Stimulated activated CD8-positive, alpha-beta memory T cell treated with anti-CD3 and anti-CD28 coated beads, Interleukin-2, amount 100 ng/mL, for 48 hours (primary cell): ENCODE measurements at places on chromosomes 7 and 10.

DNA sequence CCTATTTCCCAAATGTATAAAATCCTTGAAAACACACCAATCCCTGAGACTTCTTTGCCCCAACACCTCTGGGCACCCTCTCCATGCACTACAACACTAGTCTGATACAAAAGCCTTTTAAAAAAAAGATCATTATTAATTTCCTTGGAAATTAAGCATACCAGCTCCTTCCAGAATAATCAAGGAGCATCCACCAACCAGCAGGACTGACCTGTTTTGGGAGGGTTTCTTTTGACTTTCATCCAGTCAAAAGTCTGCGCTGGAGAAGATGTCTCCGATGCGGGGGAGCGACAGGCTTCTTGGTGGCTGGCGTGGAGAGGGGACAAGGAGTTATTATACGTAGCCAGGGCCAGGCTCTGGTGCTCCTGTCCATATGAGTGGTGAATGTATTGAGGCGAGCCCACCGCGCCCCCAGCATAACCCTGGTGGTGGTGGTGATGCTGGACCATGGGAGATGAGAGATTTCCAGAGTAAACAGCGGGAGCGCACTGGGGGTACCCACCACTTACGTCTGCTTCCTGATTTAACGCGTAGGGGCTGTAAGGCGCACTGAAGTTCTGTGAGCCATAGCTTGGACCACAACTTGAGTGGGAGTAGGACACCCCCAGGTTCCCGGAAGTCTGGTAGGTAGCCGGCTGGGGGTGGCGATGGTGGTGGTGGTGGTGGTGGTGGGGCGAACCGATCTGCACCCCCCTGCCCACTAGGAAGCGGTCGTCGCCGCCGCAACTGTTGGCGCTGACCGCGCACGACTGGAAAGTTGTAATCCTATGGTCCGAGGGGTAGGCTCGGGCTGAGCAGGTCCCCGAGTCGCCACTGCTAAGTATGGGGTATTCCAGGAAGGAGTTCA lies 527 bp downstream of the HOXA1 start:
- no peak for DNase-seq

DNA sequence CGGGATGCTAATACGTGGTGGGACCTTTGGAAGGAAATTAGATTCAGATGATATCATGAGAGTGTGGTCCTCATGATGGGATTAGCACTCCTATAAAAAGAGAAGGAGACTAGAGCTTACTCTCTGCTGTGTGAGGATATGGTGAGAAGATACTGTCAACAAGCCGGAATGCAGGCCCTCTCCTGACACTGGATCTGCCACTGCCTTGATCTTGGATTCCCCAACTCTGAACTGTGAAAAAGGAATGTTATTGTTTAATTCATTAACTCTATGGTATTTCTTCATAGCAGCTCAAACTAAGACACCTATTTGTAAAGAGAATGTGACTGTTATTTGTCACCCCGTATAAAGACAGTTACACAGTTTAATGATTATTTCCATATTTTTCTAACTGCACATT lies 1227.5 kb upstream of the C7orf33 start:
- DNase-seq, result no peak

DNA sequence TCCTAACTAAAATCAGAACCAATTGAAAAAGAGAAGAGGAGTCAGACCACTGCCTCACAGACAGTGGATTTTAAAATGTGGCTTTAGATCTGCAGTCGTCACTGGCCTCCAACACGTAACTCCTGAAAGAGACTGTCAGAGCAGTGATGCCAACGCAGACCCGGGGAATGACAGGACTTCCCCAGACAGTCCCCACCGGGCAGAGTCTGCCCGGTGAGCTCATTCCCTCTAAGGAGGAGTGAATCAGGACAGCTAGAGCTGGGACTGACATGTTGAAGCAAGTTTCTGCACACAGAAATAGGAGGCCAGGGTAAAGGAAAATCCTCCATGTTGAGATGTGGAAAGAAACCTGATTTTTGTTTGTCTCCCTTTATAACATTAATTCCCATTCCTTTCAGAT lies 105.0 kb downstream of the TES start:
- DNase-seq, result no peak

- DNase-seq, result no peak
Observed at GRCh38 chr7:69531050-69531449, 67.2 kb upstream of the AUTS2 start.

- no peak for DNase-seq
Observed at GRCh38 chr10:60575105-60575504, 185.4 kb upstream of the ANK3 start.

DNA sequence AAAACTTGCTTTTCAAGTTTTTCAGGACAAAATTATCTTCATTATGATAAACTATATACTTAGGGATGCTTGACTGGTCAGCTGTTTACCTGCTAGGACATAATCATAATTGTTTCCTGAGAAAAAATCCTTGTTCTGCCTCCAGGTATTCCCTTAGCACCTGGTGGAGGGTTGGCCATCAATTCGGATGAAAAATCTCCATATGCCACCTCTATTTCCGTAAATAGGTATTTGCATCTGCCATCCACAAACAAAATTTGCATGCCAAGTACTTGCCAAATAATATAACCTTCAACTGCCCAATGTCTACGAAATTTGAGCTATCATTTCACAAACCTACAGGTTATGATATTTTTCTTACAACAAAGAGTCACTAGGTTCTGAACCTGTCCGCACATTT lies 126.2 kb downstream of the RNF133 start:
- no peak for DNase-seq

DNA sequence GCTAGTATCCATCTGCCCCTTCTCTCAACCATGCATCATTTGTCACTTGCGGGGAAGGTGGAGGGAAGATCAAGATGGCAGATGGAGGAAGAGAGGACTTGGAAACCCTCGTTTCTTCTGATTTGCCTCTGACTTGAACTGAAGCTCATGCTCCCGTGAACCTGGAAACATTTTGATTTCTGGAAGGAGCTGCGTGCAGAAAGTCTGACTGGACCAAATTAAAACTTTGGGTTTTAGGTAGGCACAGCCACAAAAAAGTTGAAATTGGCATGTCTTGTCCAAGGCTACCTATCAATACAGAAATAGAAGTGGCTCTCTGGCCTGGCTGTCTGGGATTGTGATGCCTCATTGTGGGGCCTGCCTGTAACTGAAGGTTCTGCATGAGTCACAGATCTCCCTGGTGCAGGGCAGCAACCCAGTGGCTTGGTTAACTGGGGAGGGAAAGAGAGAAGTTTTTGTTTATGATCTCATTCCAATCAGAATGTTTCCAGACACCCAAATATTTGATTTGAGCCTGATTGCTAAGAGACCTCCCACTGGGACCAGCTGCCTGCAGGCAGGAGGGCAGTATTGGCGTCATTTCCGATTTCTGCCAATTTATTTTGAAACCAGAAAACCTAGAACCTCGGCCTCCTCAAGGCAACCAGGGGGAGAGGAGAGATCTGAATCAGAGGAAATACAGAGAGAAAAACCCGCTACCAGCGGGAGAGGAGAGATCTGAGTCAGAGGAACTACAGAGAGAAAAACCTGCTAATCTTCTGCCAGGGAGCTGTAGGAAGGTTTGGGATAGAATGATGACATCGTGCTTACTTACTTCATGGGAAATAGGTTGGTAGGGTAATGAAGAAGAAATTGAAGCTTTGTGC lies 363.6 kb downstream of the ANKRD30A start:
- DNase-seq, result no peak

DNA sequence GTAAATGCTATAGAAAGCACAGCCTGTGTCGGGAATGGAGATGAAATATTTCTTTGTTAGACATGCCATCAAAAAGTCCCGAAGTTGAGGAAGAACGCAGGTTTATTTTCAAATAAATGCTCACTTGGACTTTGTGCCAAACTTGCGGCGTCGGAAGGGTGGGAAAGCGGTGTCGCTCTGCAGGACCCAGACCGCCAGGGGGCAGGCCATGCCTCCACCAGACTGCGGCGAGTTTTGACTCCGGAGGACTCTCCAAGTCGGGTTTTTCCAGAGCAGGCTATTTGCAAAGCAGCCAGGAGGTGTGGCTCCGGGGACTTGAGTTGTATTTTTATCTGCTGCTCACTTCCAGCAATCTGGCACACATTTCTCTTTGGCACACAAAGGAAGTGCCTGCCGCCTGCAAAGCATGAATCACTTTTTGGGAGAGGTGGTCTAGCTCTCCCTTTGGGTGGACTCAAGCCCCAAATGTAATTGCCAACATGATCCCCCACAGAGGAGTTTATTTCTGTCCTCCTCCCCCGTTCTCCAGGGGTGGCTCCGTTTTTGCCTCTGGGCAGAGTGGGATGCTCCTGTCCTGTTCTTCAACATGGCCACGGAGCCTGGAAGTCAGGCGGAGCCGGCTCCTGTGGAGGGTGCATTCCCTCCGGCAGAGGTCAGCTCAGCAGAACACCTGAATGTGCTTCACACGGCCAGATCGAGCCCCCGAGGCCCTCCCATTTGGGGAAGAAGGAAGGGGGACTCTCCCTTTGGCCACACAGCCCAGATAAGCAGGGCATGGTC lies 82.3 kb upstream of the GPR26 start:
- DNase-seq, result peak; percentile 20

GRCh38 chr7:155770241-155770640 lies 42.0 kb downstream of the SHH start:
- no peak for DNase-seq

- DNase-seq, result no peak
Observed at GRCh38 chr7:82291931-82292330, 151.6 kb downstream of the CACNA2D1 start.

GRCh38 chr10:4254101-4254994 lies 469.3 kb upstream of the KLF6 start:
- DNase-seq, result no peak

DNA sequence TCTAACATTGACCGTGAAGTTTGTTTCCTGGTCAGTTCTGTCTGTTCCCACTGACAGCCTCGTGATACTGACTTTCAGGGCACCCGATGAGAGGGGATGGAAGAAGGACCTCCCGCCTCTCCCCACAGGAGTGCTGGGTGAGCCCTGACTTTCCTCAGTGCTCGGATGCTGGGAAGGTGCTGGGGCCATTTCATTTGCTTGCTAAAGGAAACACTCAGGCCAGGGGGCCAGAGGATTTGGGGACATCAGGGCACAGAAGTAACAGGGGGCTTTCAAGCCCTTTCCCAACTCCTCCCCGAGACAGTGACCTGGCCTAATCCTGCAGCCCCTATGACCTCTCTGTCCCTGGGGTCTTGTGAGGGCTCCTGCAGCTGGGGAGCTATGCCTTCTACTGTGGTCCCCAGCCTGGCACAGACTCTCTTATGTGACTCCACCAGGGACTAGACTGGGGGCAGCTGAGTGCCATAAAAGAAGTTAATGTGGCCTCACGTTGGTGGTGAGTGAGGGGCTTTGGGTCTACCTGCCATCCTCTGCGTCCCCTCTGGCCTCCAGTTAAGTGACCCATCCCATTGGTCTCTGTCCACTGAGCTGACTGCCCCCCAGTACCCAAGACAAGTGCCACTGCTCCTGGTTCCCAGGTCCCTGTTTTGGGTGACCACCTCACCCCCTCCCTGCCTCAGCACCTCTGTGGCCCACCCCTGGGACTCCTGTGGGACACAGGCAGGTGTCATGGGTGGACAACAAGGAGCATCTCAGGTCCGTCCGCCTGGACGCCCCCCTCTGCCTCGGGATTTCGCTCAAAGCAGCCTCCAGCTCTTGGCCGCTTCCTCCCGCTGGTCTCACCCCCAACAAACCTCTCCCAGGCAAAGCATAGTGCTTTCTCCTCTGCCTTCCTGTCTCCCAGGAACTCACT lies 33.4 kb upstream of the HSPA12A start:
- no peak for DNase-seq
